Stimulated activated CD4-positive, alpha-beta T cell treated with anti-CD3 and anti-CD28 coated beads, TNF-alpha, amount 100 ng/mL, for 1 hour (primary cell): ENCODE measurements at places on chromosomes 2 and 18.

- no peak for DNase-seq
These were observed 16.3 kb downstream of the ANKRD44 start for GRCh38 chr2:197294260-197294659.

DNA sequence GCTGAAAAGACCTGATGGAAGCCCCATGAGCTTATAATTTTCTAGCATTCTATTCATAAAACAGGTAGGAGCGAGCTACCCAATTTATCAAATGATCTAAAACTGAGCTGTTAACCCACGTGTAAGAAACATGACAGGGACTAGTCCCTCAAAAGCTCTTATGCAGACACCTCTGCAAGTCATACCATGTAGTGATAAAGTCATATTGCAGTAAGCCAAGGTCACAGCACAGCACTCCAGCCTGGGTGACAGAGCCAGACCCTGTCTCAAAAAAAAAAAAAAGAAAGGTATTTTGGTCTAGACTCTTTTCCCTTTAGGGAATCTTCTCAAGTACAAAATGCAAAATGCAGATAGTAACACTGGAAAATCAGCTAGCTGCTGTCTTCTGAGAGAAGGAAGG is 58.9 kb upstream of the ARL5A start:
- no peak for DNase-seq

DNA sequence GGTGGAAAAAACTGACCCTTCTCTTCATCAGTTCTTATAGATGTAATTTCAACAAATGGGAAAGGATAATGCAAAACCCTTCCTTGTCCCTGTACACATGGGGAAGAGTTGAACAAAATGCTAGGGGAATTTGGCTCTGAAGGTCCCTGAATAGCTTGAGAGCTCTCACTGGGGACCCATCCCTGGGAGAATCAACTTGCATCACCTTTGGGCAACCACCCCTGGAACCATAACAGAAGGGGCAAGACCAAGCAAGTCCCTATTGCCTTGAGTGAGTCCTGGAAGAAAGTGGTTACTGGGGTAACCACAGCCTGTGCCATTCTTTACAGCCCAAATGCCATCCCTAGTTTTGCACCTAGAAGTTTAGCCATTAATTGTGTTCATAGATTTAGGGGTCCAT is 52.2 kb upstream of the B3GNT2 start:
- DNase-seq: no peak

GRCh38 chr2:229818230-229818629 is 103.6 kb downstream of the TRIP12 start:
- DNase-seq: no peak

DNA sequence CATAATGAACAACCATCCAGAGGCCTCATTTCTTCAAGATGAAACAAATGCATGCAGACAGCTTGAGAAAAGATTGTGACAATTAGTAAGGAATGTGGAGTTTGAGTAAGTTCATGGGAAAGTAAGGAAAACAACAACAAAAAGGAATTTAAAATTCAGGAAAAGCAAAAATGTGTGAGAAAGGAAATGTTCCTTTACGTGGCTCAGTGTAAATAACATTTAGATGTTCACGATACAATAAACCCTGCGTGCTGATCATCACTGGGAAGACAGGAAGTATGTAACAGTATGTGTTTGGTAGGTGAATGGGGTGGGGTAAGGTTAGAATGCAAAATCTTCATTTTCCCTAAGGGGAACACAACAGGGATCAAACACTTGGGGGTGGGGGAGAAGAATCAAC is 72.7 kb downstream of the TRIP12 start:
- no peak for DNase-seq

GRCh38 chr2:127943186-127943585 is 57.4 kb upstream of the AMMECR1L start:
- no peak for DNase-seq

DNA sequence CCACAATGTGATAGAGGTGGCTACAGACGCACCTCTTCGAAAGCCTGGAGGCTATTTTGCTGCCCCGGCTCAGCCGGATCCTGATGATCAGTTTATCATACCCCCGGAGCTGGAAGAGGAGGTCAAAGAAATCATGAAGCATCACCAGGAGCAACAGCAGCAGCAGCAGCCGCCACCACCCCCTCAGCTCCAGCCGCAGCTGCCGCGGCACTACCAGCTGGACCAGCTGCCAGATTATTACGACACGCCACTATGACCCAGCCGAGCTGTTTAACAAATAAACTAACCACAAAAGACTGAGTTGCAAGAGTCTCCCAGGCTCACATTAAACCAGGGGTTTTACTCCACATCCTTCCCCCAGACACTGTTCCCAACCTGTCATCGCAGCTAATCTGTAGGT is 263.8 kb downstream of the PHLPP1 start:
- no peak for DNase-seq

DNA sequence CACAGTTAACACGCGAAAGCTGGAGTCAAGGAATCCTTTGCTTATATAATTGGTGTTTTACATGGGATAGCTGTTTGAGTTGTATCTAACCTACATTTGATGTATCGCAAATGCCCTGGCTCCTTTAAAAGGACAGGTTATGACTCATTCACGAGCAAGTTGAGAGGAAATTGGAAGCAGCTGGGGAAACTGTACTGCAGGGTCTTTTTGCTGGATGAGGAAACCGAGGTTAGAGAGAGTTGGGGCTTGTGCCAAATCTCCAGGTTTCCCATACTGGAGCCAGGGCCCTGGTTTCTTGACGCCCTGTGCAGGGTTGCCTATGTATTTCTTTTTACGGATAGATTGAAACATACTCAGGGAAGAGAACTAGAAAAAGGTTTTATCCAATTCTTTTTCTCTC is 60.0 kb upstream of the SPTBN1 start:
- no peak for DNase-seq

- no peak for DNase-seq
These were observed 161.1 kb downstream of the GFPT1 start for GRCh38 chr2:69225933-69226332.

DNA sequence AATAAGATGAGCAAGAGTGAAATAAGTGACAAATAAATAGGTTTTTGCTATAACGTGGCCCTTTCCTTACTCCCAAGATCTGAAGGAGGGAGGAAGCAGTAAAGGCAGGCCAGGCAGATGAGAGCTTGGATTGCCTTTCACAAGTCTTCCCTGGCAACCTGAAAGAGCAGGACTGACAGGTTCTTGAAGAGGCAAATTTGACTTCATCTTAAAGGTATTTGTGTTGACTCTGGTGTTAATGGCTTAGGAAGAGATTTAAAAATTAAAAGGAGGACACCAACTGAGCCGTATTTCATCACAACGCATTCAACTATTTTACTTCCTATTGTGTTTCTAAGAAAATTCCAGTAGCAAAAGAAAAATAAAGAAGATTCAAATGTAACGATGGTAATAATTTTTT is 3.2 kb downstream of the STRN start:
- no peak for DNase-seq

- DNase-seq: no peak
These were observed 376.6 kb upstream of the NETO1 start for GRCh38 chr18:73244401-73244800.

DNA sequence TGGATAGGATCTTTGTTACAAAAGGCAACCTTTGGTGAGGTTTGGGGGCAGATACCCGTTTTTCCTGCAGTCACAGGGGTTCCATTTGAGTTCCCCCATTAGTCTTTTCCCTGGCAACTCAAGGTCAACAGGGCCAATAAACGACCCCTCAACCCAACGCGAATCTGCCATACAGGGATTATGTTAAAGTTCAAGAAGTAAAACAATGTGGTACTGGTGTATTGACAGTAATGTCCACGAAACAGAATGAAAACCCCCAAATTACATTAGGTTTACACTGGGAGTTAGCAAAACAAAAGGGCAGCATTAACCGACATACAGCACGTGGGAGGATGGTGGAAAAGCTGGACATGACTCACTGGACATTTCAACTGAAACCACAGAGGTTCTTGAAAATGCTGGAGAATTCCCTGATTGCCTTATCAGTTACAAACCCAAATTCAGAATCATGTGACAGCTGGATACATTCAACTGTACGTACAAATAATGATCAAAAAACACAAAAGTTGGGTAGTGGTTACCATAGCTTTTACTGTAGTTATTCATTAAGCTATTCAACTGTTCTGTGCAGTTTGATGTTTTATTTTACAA is 4.9 kb upstream of the IMP4 start:
- DNase-seq: no peak

DNA sequence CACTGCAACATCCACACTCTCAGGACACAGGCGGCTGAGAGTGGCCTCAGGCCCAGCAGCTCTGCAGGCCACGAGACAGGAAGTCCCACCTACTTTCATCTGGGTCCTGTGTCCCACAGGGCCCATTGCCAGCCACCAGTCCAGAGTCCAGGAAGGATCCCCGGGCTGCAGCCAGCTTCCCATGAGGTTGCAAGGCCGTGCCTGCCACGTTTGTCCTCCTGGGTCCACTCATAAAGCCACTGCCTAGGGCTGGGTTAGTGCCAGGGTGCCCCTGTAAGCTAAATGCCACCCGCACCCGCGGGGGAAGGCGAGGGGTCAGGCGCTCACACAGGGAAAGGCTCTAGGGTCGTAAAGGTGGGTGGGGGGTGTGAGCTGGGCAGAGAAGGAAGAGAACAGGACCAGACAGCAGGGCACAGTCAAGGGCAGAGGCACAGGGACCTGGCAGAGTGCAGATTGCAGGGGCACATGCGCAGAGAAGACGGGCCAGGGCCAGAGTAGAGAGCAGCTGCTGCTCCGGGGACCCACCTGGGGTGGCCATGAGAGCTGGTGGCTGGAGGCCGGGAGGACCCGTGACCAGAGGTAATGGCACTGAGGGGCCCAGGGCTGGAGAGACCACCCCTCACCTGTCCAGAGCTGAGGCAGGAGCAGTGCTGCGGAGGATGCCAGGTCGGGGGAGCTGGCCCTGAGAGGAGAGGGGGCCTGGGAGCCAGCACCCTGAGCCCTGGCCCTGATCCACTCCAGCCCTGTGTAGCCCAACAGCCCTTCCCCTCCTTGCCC is 8.0 kb downstream of the AGXT start:
- DNase-seq: no peak

DNA sequence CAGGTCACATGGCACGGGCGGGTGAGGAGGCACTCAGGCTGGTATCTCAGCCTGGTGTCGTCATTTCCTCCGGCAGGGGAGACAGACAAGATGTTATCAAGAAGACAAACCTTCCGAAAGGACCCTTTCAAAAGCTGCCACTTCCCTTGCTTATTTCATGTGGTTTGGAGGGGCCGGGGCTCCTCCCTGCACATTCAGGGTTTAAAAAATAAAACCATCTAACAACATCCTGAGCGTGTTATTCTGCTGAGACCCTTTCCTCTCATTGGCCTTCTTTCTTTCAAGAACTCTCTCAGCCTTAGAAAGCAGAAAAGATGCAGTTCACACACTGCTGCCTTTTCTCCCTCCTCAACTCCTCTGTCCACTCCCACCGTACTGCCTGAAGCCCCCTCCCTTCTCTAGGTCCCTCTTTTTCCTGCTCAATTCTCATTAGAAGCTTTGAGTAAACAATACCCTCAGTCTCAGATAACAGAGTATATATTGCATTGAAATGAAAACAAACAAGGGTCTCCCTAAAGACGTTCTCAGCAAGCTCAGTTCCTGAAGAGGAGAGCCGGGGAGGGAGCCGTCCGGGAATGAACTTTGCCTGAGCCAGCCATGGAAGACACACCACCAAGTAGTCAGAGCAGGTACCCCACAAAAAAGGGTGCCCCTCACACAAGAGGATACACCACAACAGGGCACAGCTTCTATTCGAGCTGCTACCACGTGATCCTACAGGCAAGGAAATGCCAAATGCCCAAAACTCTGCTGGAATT is 9.7 kb downstream of the SMAD7 start:
- no peak for DNase-seq

DNA sequence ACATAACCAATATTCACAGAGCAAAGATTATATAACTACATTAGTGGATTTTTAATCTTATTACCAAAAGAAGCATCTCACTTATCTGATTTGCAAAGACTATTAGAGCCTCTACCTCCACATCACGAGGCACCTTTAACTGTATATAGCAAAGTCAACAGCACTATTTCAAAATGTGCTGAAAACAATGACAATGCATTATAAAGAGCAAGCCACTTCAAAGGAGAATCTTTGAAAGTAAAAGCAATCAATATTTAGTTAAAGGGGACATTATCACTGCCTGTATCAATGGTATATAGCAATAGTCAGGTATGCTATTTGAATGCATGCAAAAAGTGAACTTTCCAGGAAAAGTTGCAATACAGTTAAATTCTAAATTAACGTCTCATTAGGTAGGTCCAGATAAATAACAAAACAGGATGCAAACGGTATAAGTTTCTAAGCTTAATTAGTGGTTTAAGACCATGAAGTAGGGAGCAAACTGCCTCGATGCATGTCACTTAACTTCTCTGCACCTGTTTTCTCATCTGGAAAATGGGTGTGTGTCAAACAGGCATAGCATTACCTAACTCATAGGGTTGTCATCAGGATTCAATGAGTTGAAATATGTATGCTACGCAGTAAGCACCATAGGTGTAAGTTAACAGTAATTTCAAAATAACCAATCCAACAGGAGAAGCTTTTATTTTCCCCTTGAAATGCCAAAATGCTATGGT is 31.6 kb downstream of the ATL2 start:
- DNase-seq: no peak

DNA sequence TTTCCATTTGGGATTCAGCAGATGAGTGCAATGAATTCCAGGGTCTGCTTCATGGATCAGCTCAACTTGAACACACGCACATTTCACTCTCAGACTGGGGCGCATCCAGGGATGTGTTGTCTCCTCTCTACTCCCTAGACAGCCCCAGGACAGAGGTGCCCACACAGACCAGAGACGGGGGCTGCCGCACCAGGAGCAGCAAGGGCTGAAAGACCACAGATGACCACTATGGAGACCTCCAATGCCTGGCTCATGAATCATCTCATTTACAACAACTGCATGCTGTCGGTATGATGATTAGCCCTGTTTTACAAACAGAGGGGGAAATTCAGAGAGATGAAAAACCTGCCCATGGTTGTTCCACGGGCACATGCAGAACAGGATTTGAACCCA is 63.1 kb downstream of the CYP26B1 start:
- DNase-seq: no peak

DNA sequence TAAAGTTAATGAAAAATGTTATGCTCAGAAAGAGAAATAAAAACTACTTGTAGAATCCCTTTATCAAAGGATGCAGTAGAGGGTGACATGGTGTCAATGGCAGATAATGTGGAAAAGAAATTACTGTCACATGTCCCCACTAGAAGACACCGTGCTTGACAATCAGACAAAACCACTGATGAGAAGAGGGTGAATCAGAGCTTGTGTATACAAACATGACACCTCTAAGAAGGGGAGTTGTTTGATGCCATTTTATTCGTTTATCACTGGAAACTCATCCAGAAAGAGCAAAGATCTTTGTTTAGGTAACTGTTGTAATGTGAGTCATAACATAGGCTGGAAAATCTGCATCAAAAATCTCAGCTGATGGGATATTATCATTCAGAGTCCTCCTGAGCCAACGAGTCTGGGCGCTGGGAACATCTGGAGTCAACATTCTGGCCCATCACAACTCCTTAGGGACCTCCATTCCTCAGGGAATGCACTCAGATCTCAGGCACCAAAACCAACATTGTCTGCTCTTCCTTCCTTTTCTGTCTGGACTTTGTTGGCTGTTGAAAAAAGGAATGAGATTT is 49.5 kb upstream of the RAB12 start:
- no peak for DNase-seq

- no peak for DNase-seq
These were observed 984.0 kb upstream of the SLC39A10 start for GRCh38 chr2:194672994-194673393.
